ENCODE measurements at places on chromosomes 12 and 14.

GRCh38 chr12:50515587-50515986 is 10.8 kb downstream of the DIP2B start:
- no peak for DNase-seq

DNA sequence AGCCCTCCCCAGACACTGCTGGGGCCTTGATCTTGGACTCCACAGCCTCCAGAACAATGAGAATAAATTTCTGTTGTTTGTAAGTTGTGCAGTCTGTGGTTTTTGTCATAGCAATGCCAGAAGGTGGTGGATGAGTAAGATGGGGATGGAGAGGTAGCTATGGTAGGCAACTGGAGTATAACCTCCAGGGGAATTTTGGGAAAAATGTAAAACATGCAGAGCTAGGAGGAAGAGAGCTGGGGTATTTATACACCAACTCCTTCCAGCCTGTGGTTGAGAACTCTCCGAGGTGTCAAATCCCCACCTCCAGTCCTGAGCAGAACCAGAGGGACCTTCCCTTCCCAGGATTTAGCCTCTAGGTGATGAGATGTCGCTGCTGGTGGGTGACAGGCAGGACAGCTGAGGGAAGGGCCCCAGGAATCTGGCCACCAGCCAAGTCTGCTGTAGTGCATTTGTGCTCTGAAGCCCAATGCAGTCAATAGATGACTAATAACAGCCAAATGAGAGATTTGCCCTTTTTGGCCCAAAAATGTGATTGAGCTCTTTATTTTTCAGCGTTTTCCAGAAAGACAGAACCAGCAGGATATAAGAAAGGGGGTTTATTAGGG is 19.1 kb upstream of the CEP170B start:
- DNase-seq: no peak

- peak; percentile 76 for DNase-seq
Observed at GRCh38 chr14:94689218-94689984, 77.2 kb downstream of the SERPINA3 start.

GRCh38 chr12:58026897-58027891 is 85.8 kb downstream of the ATP23 start:
- no peak for DNase-seq

- DNase-seq: no peak
Observed at GRCh38 chr12:18975933-18976332, 153.6 kb upstream of the PLEKHA5 start.

DNA sequence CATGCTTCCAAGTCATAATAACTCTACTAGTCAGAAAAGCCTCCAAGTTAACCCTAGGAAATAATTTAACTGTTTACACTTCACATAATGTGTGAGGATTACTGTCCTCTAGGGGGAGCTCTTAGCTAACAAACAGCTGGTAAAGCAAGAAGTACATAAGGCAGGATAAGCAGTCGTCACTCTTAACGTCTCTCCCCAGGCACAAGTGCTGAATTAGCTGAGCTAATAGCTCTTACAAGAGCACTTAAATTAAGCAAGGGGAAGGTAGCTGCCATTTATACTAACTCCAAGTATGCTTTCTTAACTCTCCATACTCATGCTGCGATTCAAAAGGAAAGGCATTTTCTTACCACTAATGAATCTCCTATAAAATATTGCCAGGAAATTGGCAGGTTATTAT is 79.3 kb upstream of the TSPAN11 start:
- DNase-seq: peak; percentile 23

DNA sequence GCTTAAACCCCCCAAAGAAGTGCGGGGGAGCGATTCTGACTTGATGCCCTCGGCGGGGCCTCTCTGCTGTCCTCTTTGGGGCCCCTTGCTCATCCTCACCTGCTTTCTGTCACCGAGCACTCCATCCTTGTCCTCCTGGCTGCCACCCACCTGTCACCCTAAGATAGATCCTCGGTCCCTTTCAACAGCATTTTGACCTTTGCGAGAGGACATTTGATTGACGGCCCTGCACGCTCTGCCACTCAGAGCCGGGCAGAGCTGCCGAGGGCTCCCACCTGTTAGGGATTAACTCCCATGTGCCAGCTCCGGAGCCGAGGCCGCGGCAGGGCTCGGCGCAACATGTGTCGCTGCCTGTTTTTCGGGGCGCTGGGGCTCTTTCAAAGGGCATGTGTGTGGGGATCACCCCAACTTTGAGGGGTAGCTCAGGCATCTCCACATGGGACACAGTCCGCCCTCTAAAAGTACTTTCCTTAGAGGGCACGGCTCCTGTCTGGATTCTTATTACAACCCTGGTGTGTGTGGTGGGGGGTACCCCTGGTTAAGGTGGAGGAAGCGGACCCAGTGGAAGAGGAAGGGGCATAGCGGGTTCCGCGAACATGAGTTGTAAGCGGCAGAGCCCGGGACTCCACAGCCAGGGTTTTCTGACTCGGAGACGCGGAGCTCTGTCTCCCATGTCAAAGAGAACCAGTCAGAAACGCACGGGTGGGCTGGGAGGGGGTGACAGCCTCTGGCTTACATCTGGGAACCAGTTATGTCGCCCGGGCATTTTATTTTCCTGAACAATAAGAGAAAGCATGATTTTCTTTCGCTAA is 811 bp upstream of the MEG3 start:
- DNase-seq: no peak

DNA sequence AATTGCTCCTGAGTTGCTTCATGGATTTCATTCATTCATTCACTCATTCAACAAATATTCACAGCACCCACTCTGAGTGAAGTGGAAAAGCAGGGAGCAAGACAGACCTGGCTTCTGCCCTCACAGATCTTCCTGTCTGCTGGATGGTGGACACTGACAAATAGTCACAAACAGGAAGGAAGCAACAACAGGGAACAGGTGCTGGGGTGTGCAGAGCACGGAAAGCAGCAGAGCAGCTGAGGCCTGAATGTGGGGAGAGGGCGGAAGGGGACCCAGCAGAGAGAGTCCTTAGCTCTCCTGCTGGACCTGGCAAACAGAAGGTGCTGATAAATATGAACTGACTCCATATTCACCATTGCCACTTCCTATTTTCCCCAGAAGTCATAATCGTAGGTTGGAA is 54.4 kb downstream of the SETD3 start:
- no peak for DNase-seq

- DNase-seq: no peak
Observed at GRCh38 chr14:69054030-69054429, 74.9 kb upstream of the ACTN1 start.

GRCh38 chr12:45415393-45415817 is 199.5 kb downstream of the ANO6 start:
- DNase-seq: no peak

GRCh38 chr14:104265918-104266630 is 127.7 kb downstream of the KIF26A start:
- no peak for DNase-seq

GRCh38 chr12:6471989-6472360 is 1.5 kb upstream of the VAMP1 start:
- no peak for DNase-seq

DNA sequence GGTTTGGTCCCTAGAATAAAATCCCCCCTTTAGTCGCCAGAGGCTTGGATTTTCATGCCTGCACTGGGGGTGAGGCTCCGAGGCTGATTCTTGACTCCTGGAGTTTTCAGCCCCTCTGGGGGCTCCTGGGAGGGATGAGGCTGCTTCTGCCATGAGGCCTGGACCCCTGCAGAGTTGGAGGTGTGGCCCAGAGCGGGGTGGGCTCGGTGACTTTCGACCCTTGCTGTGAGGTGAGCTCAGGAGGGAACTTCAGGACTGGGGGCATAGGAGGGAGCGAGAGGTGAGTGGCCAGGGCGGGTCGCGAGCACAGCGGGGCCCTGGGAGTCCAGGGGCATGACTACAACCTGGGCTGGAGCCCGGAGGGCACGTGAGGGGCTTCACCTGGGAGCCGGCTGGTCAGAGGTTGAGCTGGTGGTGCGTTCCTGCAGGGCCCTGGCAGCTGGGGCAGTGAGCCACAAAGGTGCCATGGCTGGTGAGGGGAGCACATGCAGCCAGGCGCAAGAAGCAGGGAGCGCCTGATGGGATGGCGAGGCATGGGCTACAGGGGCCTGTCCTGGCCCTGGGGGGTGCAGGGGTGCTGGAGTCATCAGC is 168.2 kb downstream of the KIF26A start:
- DNase-seq: no peak

DNA sequence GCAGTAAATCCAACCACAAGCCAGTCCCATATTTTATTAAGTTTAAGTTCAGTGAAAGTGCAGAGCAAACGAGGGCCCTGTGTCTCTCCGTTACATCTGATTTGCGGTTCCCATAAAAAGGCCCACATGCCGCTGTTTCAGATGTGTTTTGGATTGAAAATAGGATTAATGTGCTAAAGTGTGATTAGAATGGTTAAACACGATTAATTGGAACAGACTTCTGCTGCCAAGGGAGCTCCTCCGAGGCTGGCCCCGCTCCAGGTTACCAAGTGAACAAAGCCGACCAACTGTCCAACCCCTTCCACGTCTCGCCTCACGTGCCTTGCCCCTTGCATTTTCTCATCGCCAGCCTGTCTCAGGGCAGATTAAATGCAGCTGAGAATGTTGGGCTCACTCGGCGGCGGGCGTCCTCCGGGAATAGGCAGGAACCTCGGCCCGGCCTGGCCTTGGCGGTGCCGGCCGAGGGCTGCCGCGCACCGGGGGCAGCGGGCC is 166.5 kb upstream of the GSC start:
- DNase-seq: peak; percentile 76

DNA sequence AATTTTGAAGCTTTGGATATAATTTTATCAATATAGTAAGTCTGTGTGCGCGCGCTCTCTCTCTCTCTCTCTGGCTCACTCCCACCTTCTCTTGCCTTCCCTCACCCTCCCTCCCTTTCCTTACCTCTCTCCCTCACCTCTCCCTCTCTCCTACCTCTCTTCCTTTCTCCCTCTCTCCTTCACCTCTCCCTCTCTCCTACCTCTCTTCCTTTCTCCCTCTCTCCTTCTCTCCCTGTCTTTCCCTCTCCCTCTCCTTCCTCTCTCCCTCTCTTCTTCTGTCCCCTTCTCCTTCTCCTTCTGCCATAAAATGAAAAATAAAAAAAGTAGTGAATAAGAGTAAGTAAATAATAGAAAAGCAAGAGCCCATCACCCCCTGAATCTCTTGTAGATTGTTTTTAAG is 9.0 kb upstream of the NUDT4 start:
- no peak for DNase-seq

DNA sequence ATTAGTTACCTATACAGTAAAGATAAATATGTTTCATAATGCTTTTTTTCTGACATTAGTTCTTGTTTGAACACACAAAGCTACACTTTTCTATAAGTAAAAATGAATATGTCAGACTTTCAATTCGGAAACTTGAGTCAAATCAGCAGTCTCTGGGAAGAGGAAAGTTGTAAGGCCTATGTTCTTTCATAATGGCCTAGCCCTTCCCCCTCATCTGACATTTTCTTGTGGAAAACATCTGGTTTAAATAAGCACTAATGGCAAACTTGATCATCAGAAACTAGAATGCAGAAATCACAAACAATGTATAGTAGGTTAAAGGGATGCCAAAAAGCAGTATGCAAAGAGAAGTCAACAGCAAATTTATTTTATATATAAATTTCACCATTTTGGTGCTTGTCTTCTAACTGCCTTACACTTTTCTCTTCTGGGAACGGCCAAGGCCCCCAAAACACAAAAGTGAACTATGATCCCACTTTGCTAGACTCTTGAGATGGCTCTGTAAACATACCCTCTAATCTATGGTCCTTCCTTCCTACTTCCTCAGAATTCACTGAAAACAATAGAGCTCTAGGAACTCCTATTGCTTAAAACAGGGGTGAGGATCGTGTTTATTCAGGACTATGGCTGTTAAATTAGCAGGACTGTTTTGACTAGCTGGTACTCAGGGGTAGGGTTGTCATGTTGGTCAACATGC is 444.1 kb downstream of the RAD51B start:
- no peak for DNase-seq

DNA sequence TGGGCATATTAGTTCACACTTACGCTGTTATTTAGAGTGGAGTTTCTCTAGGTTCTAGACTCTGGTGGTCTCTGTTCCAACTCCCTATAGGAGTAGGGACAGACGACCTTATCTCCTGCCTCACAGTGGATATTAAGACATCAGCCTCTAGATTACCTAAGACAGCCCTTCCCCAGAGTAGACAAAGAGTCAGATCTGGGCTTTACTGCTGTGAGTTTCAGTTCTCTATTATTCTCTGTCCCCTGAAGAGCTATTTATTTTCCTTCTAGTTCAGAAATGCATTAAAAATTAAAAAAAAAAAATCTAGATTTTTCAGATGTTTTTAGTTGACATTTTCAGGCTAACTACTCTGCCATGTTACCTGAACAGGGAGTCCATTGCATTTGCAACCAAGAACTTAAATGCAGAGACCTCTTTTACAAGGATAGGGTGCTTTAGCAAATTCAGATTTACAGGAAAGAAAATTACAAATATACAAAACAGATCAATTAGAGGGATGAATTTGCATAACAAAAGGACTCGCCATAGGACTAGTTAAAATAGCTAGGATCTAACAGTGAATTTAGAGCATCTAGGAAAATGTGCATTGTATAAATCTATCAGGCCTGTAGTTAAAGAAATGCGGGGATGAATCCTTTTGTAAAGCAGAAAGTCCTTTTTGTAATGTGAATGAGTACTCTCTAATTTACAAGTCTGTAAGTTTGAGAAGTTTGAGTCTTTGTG is 381.4 kb downstream of the APAF1 start:
- DNase-seq: no peak

- DNase-seq: peak; percentile 28
Observed at GRCh38 chr14:76720382-76720813, 40.9 kb upstream of the VASH1 start.

DNA sequence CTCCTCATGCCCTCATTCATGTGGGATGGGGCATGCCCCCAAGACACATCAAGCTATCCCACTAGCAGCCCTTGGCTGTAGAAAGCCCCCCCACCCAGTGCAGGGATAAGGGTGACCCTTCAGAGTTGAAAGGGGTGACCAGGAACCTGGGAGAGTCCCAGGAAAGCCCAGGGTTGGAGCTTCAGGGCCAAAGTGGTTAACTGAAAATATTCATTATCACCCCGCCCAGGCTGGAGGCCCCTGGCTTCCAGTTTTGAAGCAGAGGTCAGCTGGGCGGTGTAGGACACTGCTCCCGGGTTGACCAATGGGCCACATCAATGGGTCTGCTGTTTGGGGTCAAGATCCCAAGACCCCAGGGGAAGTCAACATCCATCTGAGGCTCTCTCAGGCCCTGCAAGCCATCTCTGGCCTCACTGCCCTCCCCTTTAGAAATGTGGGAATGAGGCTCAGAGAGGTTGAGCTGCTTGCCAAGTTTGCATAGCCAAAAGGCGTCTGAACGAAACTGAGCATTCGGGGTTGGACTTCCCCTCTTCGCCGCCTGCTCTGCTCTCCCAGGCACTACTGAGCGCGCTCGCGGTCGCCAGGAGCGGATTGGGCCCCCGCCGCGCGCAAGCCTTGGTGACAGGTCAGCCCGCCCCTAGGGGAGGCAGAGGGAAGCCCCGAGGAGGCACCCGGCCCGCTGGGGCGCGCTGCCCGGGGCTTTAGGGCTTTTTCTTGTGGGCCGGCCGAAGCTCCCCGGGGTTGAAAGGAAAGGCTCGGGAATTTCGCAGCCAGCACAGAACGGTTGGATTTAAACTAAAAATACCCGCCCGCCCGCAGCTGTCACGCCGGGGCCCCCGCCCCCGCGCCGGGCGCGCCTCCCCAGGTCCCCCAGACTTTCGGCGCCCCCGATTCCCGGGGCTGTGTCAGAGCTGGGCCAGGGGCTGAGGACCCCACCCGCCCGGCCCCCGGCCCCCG is 576 bp downstream of the SYNE3 start:
- DNase-seq: peak; percentile 64

GRCh38 chr12:93186131-93186530 is 191.6 kb upstream of the NUDT4 start:
- no peak for DNase-seq

- no peak for DNase-seq
Observed at GRCh38 chr12:10301103-10301502, 6.6 kb upstream of the KLRD1 start.

GRCh38 chr14:32166029-32166428 is 35.8 kb upstream of the RNU6-7 start:
- no peak for DNase-seq
